ENCODE measurements at places on chromosomes 2 and 18.

DNA sequence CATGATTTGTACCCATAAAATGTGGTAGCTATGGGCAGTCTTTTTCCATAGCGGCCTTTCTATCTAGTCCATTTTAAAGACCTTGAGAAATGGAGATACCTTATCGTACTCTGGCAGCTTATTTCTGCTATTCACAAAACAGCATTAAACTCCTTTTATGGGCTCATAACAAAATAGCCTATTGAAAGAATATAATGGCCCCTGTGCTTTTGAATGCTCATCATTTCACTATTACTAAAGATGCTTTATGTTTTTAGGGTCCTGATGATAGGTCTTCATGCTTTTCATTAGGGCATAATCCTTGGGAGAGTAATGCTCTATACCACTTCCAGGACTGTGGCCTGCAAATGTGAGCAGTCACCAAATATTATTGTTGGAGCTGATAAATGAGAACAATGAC, 7.3 kb upstream of the TMEM178A start:
- no peak for DNase-seq
- peaks cover 19% of the 10 kb centered on the region for H3K27me3 ChIP-seq
- H3K27ac ChIP-seq = no peak overlapping the region
- no peak overlapping the region for H3K4me3 ChIP-seq
- H3K4me1 ChIP-seq = no peaks in the 10 kb centered on the region

DNA sequence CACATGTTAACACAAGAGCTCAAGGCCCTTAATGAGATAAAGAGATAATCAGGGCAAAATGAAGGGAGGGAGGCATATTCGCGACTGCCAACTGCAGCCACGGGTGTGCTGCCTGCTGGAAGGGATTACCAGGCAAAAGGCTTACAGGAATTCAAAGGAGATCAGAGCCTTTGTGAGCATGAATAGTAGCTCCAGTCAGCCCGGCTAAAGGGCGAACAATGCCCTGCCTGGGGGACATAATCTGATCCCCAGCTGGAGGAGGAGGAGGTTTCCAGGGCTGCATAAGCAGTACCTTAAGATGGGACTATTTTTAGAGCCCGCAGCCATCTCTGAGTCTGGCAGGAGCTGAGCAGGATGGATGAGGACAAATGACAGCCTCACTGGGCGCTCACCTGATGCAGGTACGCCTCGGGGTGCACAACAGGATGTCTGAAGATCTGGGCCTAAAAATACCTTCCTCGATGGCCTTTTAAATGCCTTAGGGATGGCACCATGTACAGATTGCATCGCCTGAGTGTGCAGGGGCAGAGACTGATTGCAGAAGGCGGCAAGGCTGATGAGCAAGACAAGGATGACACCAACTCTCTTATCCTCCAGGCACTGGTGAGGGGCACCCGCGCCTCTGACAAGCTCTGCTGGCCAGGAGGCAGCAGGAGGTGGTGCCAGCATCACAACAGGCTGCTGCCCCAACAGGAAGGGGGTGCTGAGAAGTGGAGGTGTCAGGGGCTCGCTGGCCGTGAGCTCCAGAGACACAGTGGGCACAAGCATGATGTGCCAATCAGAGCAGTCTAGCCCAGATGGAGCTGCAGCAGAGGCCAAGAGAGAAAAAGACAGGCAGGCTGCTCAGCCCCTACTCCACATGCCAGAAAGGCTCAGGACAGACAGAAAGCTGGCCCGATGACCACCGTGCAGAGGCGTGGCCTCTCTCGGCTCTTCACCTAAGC, 111.4 kb downstream of the EIPR1 start:
- no peak overlapping the region for H3K27ac ChIP-seq
- DNase-seq = no peak
- no peaks in the 10 kb centered on the region for H3K4me1 ChIP-seq
- peaks cover 11% of the 10 kb centered on the region for H3K36me3 ChIP-seq
- no peaks in the 10 kb centered on the region for H3K27me3 ChIP-seq
- H3K4me3 ChIP-seq = no peak overlapping the region

DNA sequence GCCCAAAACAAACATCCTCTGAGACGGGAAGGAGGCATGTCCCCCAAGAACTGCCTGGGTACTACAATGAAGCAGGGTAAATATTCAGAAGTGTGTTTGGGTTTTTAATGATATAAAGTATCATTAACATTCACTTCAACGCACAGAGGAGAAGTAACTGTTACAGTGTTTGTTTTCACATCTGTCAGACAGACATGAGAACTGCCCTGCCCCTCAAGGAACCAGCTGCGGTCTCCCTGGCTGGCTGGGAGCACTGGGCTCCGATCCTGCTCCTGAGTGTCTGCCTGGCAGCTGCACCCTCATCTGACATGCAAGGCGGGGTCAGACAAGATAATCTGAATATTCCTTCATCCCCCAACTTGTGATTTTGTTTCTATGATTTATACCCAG, 75.6 kb downstream of the MBP start:
- DNase-seq = no peak
- peak overlapping the region; percentile 95 for H3K27ac ChIP-seq
- peaks cover 59% of the 10 kb centered on the region for H3K4me1 ChIP-seq

- H3K27ac ChIP-seq = no peak overlapping the region
- peaks cover 2% of the 10 kb centered on the region for H3K27me3 ChIP-seq
- no peaks in the 10 kb centered on the region for H3K4me1 ChIP-seq
- no peaks in the 10 kb centered on the region for H3K36me3 ChIP-seq
- no peak for DNase-seq
- no peak overlapping the region for H3K4me3 ChIP-seq
Measured at GRCh38 chr18:51123936-51124486, 73.5 kb downstream of the MEX3C start.

DNA sequence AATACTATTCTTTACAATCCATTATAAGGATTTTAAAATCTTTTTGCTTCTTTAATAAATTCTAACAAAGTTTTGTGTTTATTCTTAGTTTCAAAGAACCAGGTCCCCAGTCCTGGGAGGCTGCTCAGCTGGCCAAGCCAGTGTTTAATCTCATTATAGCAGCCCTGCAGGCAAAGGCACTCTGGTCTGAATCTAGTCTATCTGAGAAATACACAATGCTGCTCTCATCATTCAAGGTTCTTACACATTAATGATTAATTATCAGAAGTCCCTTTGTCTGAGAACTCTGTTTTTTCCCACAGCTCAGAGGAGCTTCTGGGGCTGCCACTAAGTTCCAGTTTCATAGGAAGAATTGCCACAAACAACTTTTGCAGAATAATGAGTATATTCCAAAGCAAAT, 27.7 kb downstream of the KCTD18 start:
- H3K36me3 ChIP-seq = no peaks in the 10 kb centered on the region
- no peak overlapping the region for H3K27ac ChIP-seq
- H3K4me3 ChIP-seq = no peak overlapping the region
- no peaks in the 10 kb centered on the region for H3K4me1 ChIP-seq
- peaks cover 5% of the 10 kb centered on the region for H3K27me3 ChIP-seq

- H3K4me1 ChIP-seq = peaks cover 5% of the 10 kb centered on the region
- H3K36me3 ChIP-seq = peaks cover 4% of the 10 kb centered on the region
- no peak for DNase-seq
- no peak overlapping the region for H3K27ac ChIP-seq
- H3K4me3 ChIP-seq = no peak overlapping the region
Measured at GRCh38 chr2:231378026-231378722, 17.3 kb upstream of the B3GNT7 start.

DNA sequence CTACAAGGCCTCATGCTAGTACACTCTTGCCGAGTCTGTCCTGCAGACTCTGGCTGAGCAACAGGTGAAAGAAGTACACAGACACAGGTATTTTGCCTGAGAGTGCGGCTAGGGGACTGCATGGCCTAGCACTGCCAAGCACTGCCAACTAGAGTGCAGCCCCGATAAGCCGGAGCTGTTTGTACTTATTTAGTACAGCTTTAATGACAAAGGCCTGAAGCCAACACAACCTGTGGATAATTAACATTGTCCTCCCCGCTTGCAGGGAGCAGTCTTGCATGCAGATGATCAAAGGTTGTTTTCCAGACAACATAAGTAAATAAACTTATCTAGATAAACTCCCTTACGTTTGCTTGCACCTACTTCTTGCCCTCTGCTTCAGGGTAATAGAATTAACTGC, 63.7 kb upstream of the MMADHC start:
- no peak overlapping the region for H3K4me3 ChIP-seq
- no peak overlapping the region for H3K27ac ChIP-seq
- no peak for DNase-seq
- H3K27me3 ChIP-seq = peaks cover 8% of the 10 kb centered on the region
- no peaks in the 10 kb centered on the region for H3K36me3 ChIP-seq

GRCh38 chr18:51724790-51725721, 527.6 kb upstream of the MEX3C start:
- DNase-seq = no peak
- no peak overlapping the region for H3K27ac ChIP-seq
- no peaks in the 10 kb centered on the region for H3K36me3 ChIP-seq
- H3K4me3 ChIP-seq = no peak overlapping the region

DNA sequence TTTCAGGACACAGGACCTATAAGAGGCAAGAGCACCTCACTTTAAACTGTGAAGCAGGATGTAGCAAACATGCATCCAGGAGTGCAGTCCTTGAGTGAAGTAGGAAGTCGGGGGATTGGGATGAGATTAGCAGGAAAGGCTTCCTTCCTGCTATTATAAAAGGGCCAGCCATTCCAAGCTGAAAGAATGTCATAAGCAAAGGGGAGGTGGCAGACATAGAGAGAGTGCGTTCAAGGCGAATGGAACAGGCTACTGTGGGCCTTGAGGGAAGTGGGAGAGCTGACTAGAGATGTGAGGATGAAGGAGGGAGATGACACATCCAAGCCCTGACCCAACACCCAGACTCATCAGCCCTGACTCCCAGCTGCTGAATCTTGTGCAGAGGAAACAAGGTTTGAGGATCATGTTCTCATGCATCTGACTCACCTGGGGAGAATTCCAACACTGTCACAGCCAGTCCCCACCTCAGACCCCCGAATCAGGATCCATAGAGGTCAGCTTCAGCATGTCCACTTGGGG, 63.9 kb downstream of the GYPC start:
- peaks cover 18% of the 10 kb centered on the region for H3K27me3 ChIP-seq
- no peaks in the 10 kb centered on the region for H3K36me3 ChIP-seq
- H3K4me1 ChIP-seq = no peaks in the 10 kb centered on the region
- DNase-seq = no peak

DNA sequence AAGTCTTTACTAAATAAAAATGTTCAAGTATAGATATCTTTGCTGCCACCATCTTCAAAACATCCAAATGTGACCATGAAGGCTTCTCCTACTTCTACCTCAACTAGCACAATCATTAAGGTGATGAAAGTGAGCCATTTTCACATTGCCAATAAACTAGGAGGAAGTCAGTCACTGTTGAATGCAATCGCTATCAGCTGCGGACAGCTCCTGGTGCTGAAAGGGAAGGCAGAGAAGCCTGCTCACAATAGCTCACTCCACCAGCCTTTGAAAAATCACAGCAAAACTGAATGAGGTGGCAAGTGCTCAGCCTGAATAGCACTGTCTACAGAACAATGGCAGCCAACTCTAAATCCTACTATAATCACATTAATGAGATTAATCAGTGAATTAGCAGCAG, 2.2 kb downstream of the MYT1L start:
- H3K4me1 ChIP-seq = no peaks in the 10 kb centered on the region
- no peak for DNase-seq
- H3K27me3 ChIP-seq = no peaks in the 10 kb centered on the region
- H3K4me3 ChIP-seq = no peak overlapping the region
- H3K27ac ChIP-seq = no peak overlapping the region

GRCh38 chr2:121236650-121237180, 48.3 kb downstream of the TFCP2L1 start:
- no peak overlapping the region for H3K27ac ChIP-seq
- H3K4me3 ChIP-seq = no peak overlapping the region
- no peak for DNase-seq
- H3K36me3 ChIP-seq = peaks cover 5% of the 10 kb centered on the region
- H3K4me1 ChIP-seq = no peaks in the 10 kb centered on the region
- H3K27me3 ChIP-seq = no peaks in the 10 kb centered on the region

DNA sequence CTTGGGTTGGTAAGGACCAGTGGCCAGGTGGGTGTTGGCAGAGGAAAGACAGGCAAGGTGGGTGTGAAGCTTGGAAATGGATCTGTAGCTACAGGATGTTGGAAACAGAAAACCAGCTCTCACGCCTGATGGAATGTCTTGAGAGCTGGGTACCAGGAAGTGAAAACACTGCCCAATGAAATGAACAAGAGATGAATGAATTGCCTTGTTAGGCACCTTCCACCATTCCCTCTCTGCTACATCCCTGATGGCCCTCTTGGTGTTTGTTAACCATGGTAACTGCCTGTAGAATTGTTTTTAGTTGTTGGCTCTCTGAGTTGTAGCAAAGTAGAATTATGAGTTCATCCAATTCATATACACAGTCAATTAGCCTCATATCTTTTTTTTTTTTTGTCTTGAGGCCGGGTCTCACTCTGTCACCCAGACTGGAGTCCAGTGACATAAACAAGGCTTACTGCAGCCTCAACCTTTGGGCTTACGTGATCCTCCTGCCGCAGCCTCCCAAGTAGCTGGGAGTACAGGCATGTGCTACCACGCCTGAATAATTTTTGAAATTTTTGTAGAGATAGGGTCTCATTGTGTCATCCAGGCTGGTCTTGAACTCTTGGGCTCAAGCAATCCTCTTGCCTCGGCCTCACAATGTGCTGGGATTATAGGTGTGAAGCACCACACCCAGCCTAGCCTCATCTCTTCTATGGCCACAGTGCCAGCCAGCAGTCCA, 9.5 kb downstream of the KCMF1 start:
- peak overlapping the region; percentile 24 for H3K27ac ChIP-seq

DNA sequence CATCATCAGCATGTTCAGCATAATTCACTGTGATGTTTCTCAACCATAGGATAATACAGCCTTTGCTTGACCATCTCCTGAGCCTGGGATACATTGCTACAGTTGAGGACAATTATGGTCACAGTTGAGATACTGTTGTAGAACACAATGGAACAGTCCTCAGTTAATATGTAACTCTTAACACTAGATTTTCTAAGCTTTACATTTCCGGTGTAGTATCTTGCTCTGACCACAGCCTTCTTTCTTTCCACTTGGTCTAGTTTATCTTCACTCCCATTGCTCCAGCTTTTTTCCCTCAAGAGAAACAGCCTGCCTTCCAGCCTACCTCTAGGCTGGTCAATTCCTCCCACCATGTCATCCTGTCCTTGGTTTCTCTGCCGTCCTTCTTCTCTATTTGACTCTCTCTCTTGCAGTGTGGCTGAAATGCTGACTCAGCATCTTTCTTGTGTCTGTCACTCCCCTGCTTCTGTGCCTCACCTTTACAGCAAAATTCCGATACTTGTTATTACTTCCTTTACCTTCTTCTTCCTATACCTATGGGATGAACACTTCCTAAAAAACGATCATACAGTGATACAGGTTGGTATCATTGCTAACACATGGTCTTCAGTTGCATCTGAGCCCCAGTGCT, 80.5 kb downstream of the CTNNA2 start:
- DNase-seq = no peak
- H3K27ac ChIP-seq = no peak overlapping the region
- no peaks in the 10 kb centered on the region for H3K36me3 ChIP-seq
- H3K4me1 ChIP-seq = no peaks in the 10 kb centered on the region
- no peak overlapping the region for H3K4me3 ChIP-seq
- H3K27me3 ChIP-seq = no peaks in the 10 kb centered on the region

DNA sequence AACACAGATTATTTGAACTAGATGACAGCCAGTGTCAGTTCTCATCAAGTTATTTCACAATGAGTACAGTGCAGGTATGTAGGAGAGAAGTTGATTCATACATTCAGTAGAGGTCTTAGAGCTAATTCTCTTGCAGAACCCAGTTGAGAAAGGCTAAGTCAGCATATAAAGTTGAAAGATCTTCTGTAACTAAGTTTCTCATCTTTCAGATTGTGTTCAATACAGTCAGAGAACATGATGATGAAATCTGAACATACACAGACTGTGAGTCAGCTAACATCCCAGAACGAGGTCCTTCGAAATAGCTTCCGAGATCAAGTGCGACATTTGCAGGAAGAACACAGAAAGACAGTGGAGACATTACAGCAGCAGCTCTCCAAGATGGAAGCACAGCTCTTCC, 41.9 kb upstream of the LIMS1 start:
- H3K27ac ChIP-seq = no peak overlapping the region
- H3K36me3 ChIP-seq = peaks cover 24% of the 10 kb centered on the region
